ENCODE measurements at places on chromosomes 12 and 14.

DNA sequence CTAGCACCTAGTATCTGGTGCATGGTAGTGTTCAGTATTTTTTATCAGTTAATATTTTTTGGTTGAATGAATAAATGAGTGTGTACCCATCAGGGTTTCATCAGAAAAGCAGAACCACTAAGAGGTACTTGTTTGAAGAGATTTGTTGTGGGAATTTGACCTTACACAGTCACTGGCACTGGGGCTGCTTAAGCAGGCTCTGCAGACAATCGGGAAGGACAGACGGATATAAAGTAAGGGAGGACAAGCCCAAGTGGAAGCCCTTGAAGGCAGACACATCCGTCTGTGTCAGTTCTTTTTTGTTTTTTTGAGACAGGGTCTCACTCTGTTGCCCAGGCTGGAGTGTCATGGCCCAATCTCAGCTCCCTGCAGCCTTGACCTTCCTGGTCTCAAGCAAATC, 38.7 kb downstream of the CD9 start:
- DNase-seq: no peak

- DNase-seq: no peak
Measured at GRCh38 chr12:24416423-24417109, 467.1 kb upstream of the SOX5 start.

DNA sequence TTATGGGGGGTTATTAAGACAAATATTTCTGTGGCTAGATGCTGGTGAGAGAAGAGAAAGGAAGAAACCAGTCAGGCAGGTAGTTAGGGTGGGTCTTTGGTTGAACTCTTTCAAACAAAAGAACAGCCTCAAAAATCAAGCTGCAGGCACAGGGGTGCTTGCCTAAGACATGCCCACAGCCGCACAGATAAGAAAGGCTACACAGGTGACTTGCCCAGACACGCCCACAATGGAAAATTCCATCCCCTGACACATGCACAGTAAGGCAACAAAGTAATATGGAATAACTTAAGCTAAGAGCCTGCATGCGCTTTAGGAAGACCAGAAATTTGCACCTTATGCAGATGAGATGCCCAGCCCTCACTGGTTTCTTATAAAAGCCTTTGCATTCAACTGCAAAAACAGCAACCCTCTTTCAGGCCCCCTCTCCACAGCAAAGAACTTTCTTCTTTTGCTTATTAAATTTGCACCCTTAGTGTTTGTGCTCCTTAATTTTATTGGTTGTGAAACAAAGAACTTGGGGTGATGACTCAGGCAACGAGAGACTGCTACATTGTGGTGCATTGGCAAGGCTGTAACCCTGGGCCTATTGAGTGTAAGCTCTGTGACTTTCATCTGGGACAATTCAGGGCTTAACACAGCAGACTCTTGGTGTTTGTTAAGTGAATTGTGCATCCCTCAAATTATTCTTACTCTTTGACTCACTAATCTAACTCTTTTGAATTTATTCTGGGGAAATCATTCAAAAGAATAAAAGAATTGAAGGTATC, 149.4 kb downstream of the RPAP3 start:
- DNase-seq: no peak

DNA sequence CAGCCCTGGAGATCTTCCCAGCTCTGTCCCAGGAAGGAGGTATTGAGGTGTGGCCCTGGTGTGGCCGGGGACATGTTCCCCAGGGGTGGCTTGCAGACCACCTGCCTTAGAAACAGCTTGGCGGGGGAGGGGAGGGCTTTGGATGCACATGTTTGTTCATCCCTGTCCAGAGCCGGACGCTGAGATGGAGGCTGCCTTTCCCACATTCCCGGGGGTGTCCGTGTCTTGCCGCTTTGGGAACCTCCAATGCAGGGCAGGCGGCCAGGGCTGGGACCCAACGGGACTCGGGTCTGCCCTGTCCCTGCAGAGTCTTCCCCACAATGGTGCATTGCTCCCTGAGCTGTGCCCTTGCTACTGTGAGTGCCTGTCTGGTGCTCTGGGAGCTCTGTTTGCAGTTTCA, 319.5 kb upstream of the SFSWAP start:
- no peak for DNase-seq

DNA sequence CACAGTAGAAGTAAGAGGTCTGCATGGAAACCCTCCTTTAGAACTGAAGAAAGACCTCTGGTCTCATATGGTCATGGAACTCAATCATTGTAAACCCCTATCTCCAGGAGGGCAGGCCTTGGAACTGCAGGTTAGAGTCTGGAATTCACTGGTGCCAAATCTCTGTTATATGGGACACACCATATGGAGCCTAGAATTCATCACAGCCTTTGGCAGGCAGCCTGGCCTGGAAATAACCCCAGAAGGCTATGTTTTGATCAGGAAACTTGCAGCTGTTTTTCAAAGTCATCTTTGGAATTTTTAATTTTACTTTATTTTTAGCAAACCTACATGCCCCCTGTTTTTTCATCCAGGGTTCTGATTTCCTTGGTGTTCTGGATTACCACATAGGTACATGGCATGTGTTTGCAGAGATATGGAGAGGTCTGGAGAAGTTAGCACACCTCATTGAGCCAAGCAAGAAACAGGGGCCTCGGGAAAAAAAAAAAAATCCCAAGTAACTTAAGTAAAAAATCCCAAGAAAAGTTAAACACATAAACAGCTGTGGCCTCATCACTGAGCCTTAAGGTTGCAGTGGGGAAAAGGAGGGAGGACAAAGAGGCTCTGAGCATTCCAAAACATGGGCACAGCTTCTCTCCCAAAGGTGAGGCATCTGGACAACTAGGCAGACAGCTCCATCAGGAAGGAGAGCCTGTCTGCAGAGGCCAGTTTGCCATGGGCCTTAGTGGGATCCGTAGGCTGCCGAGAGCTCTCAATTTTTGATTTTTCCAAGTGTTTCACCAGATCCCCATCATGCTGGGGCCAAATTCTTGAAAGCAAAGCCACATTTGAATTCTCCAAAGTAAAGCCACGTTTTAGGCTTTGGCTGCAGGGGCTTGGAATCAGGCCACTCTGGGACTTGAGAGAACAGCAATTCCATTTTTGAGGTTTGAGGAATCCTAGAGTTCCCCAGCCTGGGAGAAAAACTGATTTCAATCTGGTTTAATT, 339.6 kb upstream of the TBX3 start:
- DNase-seq: no peak

DNA sequence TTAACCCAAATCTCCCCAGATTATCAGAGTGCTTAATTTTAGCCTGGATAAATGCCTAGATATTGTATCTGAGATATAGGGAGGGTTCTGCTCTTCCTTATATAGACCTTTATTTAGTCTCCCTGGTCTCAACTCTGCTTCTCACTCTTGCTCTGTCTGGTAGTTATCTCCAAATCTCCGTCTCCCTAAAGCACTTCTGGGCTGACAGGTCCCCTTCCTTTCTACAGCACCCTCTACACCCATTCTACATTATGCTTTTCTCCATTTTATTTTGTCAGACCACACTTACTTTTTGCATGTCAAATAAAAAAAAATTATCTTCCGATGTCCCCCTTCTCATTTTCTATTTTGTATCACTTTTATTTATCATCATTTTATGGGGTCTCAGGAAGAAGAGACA, 2.0 kb upstream of the ERC1 start:
- no peak for DNase-seq

DNA sequence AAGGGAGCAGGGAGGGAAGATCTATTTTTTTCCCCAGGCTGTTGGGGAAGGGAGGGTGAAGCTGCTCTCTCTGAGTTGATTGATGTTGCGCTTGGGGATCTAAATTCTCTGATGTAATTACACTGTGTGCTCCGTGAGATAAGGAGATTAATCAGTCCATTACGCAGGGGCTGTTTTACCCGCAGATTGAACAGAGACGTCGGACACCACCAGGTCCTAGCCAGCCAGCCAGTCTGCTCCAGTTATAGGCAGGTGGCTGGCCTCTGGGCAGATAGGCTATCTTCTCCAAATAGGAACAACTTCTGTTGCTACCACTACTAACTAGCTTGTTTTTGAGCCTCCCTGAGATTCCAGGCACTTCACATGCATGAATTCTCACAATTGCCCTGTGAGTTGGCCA, 91.1 kb downstream of the SRRM4 start:
- DNase-seq: no peak

- DNase-seq: no peak
Measured at GRCh38 chr14:52153939-52154338, 85.1 kb upstream of the NID2 start.

- no peak for DNase-seq
Measured at GRCh38 chr12:101915841-101916240, 38.5 kb downstream of the DRAM1 start.

DNA sequence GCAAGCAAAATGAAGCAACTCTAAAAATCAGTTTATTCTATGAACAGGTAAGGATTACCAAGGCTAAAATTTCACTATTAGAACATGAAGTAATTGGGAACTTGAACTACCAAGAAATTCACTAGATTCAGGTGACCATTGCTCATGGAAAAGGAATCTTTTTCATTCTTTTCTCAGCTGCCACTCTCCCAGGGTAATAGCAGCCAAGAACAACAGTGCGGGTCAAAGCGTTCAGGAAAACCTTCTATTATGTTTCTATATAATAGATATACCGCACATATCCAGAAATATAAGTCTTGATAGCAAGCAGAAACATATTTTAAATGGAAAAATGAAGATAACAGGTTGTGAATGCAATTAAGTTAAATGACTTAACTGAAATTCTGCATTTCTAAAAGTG, 125.6 kb downstream of the NELL2 start:
- DNase-seq: no peak

GRCh38 chr14:87794561-87794960, 198.4 kb downstream of the GALC start:
- DNase-seq: no peak

DNA sequence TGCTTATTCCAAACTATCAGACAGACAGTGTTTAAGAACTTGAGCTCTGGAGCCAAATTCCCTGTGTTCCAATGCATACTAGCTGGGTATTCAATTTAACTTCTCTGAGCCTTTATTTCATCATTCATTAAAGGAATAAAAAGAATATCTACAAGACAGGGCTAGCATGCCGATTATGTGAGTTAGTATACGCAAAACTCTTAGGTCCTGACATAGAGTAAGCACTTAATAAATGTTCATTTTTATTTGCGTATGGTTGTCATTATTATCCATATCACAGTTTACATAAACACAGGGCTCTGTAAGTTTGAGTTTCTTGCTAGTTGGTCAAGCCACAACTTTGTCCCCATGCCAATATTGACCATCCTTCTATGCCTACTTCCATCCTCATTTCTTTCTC, 161.5 kb downstream of the NUAK1 start:
- DNase-seq: no peak

DNA sequence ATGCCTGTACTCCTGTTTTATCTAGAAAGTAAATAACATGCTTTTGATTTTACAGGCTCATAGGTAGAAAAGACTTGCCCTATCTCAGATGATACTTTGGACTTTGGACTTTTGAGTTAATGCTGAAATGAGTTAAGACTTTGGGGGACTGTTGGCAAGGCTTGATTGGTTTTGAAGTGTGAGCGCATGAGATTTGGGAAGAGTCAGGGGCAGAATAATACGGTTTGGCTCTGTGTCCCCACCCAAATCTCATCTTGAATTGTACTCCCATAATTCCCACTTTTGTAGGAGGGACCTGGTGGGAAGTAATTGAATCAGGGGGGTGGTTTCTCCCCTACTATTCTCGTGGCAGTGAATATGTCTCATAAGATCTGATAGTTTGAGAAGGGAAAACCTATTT, 156.2 kb upstream of the GZMB start:
- no peak for DNase-seq

DNA sequence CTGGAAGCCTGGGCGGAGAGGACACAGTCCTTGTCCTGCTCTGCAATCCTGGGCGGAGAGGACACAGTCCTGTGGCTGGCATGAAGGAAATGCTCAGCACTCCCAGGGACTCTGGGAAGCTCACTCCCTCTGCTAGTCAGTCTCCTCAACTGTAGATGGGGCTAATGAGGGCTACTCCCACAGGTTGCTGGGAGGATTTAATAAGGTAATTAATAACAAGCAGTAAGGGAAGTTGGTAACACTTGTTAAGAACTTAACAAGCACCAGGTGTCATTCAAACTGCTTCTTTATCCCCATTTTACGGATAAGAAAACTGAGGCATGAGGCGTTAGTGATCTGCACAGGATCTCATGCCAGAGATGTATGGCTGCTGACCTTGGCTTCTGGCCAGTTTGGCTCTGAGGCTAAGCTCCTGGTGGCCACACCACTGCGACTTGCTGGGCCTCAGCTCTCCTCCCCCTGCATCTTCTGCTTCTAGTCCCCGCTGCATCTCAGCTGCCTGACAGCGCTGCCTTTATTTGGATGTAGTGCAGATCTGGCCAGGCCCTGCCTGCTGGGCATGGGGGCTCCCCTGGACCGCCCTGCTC, 54.1 kb upstream of the BEGAIN start:
- DNase-seq: no peak

GRCh38 chr12:66960704-66961690, 282.1 kb upstream of the GRIP1 start:
- DNase-seq: no peak

DNA sequence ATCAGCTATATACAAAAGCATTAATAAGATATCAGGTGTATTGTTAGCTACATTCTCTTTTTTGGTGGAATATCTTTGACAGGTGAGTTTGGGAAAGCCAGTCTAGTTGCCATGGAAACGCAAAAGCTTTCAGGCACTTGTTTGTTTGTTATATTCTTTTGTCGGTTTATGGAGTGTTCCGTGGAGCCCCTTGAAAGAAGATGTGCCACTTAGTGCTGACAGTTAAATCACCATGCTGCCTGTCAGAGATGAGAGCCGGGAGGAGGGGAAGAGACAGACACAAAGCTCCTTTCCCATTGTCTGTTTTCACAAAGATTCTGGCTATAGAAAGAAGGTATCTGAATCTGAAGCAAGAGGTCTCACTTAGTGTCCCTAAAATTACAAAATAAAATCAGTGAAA, 170.8 kb downstream of the SNAPC1 start:
- no peak for DNase-seq

DNA sequence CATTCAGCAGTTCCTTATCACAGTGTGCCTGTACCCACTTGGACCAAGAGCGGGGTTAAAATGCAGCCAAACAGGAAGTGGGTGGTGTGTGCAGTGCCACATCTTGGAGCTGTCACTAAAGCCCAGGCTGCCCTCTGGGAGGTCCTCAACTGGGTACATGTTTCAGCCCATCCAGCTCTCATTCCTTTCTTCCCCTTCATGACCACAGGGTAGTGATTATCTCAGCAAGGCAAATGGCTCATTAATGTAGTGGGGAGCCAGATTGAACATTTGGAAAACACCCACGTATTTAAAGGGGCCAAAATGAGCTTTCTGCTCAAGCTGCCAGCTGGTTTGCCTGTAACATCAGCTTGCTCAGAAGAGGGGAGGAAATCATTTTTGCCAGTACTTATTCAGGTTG, 210.8 kb upstream of the BTG1 start:
- no peak for DNase-seq

DNA sequence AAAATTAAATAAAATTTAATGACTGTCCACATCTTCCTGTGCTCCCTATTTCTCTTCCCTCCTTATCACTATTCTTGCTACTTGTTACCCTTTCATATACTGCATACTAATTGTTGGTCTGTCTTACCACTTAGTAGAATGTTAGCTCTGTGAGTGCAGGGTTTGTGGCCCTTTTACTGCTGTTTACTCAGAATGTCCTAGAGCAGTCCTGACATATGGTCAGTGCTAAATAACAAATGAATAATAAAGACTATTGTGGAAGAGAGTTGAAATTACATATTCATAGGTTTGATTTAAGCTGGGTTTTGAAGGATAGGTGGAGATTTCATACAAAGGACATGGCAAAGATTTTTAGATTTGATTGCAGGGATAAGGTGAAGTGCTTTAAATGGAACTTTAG, 24.5 kb downstream of the KTN1 start:
- no peak for DNase-seq

GRCh38 chr12:47382305-47382704, 302.5 kb upstream of the AMIGO2 start:
- DNase-seq: no peak

GRCh38 chr14:76152333-76152681, 585 bp downstream of the GPATCH2L start:
- DNase-seq: peak; percentile 72
